NCI-H1930 (cell line): ENCODE measurements at places on chromosomes 3 and 15.
A peak's percentile ranks its signal among the peaks of the same experiment; 100 is the strongest.

DNA sequence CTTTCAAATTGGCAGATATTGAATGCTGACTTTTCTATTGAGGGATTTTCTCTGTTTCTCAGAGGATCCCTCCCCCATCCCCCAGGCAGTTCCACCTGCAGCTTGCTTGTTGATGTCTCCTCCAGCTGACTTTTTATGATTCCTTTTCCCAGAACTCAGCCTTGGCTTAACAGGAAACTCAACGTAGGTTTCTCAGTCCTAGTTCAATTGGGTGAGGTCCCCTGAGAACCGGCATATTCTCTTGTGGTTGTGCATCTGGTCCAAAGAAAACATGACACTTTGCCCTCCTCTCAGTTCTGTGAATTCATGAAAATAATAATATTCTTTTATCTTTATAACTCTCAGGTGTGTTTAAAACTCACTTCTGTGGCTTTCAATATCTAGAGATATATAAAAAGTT is 1222.1 kb downstream of the OTOL1 start:
- DNase-seq: no peak

- peak; percentile 61 for DNase-seq
Measured at GRCh38 chr15:64046421-64047153, at the start of gene DAPK2. Gene DAPK2 (minus strand): TSS chr15:64046485. CDS start chr15:64040261, 6,224 bp downstream.

GRCh38 chr3:50242851-50243542 is 7.0 kb downstream of the GNAI2 start:
- DNase-seq: no peak

- no peak for DNase-seq
Measured at GRCh38 chr3:177800561-177800960, 603.3 kb upstream of the TBL1XR1 start.
